Nucleus accumbens (tissue), 56 donors: ENCODE measurements at places on chromosomes 13 and 19.

DNA sequence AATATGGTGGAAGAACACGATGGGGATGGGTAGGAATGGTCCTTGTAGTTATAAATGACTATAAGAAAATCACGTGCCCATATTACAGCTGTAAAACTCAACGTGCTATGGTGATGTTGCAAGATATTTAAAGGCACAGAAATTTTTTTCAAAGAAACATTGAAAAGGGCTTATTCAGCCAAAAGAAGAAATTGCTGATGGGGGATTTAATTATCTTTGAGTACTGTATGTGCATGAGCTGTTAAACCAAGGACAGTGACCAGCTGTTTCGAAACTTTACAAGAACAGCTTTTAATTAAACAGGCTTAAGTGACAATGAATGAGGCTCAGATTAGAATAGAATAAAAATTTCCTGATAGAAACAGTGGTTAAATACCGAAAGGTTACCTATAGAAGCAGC, 339.0 kb downstream of the HS6ST3 start:
- no peak for DNase-seq

- no peak for DNase-seq
These were observed 5.1 kb upstream of the GDF15 start for GRCh38 chr19:18380843-18381242.

GRCh38 chr19:36605877-36606478, 865 bp downstream of the ZNF382 start:
- no peak for DNase-seq

GRCh38 chr13:99257291-99257690, 888 bp downstream of the GPR18 start:
- DNase-seq = no peak

DNA sequence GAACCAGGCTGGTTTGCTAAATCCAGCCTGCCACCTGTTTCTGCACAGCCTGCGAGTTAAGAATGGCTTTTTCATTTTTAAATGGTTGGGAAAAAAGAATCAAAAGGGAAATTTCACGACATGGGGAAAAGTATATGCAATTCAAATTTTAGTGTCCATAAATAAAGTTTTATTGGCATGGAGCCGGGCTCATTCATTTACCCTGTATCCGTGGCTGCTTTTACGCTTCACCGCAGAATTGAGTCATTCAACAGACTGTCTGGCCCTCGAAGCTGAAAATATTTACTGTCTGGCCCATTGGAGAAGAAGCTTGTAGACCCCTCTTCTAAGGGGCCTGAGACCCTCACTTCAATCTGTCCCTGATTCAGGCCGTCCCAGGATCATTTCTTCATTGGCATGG, 26.1 kb downstream of the IER2 start:
- DNase-seq = no peak

DNA sequence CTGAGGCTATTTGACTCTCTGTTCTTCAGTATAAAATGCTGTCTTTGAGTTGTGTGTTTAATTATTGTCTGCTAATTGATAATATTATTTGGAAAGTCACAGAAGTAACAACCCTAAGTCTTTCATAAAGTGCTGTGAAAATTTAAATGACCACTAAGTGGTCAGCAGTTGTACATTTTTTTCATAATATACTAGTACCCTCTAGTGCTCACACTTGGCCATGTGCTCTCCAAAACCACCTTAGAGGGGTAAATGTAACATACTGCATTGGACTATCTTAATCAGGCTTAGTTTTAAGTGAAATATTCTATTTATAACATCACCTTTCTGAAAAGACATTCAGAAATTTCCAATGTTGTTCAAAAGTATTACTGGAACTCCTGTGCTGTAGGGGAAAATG, 745.3 kb downstream of the GPC5 start:
- no peak for DNase-seq

DNA sequence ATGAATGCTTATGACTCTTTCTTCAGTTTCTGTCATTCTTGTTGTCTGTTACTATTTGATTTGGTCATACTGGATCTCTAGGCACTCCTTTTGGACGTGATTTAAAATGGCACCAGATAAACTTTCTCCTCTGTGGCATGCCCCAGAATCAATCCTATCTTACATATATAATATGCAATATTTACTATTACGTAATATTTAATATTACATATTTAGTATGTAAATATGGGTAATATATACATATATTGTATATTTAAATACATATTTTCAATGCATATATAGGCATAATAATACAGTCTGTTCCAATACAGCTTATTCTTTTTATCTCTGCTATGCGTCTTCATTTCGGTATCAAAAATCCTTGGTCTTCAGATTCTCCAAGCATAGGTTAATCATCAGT, 104.4 kb upstream of the PRR20A start:
- no peak for DNase-seq

DNA sequence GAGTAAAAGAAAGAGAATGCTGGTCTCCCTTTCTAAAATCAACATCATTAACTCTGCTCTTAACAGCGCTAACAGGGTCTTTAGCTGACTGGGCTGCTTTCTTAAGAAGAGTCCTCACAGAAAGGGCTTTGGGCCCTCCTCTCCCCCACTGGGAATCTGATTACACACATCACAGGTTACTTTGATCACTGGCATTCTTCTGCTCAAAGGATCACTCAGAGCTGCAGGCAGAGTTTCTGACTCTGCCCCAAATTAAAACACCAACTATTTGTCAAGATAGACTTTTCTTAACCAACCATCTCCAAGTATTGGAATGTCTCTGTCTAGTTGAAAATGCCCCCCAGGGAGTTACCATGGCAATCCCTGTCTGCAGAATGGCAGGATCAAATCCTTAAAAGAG, 31.1 kb upstream of the SIAH3 start:
- DNase-seq = no peak

GRCh38 chr13:76829572-76830327, 56.5 kb downstream of the KCTD12 start:
- DNase-seq = no peak
